LNCaP clone FGC (cell line): ENCODE measurements at places on chromosomes 13 and 19.

DNA sequence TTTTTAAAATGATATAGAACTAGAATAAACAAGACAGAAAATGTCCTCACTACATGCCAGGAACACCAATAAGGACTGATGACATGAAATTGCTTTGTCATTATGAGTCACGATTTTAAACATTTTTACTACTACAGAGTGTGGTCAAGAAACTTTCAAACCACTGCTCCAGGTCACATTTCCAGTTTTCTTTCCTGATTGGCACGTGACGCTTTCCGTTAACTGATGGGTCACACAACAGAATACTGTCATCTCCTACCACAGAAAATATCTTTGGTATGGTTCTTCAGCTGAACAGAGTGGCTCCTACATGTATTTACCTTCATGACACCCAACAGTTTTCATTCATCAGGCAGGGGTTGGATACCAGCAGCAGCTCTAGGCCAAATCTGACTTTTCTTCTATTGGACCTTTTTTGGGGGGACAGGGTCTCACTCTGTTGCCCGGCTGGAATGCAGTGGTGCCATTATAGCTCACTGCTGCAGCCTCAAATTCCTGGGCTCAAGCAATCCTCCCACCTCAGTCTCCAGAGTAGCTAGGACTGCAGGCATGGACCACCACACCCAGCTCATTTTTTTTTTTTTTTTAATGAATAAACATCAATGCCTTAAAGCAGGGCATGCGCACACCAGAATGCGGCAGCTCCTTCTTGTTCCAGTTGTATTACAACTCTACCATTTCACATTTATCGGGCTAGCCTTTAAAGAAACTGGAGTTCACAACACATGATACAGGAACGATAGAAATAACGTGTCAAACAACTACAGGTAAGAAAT, 147.4 kb downstream of the RNF17 start:
- peak; percentile 11 for DNase-seq

- no peak for DNase-seq
These were observed 30.4 kb upstream of the SLC1A5 start for GRCh38 chr19:46818812-46819211.

- no peak for DNase-seq
These were observed 40.2 kb upstream of the NPAS1 start for GRCh38 chr19:46979126-46980105.

DNA sequence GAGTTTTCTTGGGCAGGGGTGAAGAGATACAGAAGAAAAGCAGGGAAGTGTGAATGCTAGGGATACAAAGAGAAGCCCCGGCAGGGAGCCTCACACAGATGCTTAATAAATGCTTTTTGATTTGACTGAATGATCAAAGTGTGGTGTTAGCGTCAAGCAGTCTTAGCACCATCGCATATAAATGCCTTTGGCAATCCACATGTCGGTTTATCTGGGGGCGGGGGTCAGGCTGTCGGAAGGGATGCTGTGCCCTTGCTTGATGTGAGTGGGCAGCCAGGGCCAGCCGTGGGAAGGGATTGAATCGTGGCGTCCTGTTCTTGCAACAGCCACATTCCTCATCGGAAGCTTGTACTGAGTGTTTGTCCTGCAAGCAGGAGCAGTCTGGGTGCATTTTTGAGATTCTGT, 173.1 kb downstream of the LACC1 start:
- DNase-seq = no peak

DNA sequence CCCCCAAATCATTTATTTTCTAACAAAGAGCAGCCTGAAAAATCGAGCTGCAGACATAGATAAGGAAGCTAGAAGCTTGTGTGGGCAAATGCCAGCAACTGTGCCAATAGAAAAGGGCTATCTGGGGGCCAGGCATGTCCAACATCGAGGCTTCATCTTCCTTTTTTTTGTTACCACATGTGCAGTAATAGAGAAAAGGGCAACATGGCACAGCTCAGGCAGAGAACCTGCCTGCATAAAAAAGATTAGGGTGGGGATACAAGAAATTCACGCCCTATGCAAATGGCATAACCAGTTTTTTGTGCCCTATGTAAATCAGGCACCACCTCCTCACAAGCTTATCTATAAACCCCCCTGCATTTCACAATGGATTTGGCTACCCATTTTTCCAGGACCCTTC, 60.4 kb upstream of the ABCC4 start:
- no peak for DNase-seq
